ENCODE measurements at places on chromosomes 2 and 18.

DNA sequence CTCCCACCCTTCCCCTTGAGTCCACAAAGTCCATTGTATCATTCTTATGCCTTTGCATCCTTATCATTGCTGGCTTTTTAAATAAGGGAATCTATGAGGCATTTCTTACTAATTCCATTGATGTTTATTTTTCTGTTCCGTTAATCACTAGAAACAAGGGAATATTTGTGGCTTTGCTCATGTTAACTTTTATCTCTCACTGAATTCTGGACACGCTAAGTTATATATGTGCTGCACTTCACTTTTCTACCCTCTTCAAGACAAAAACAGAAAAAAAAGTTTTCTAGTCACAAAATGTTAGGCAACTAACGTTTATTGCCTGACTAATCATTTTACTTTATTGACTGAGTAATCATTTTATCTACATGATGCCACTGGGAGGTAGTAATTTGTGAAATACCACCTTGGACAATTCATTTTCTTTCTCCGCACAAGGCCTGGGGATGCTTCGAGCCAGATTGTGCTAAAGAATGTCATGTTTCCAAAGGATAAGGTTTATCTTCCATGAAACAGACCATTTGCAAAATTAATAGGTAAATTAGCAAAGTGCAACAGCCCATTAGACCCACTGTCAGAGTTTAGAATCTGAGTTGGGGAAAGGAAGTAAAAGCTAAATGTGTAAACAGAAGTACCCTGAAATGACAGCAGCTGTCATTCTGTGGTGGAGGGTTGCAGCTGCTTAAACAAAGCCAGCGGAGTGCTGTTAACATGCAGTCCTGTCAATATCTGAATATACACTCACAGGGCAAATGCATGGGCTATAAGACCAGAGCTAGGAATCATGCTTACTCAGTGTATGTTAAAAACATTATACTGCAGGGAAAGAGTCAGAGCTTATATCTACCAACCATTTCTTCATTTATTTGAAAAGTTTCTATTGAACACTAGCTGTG is 658.7 kb downstream of the CNTNAP5 start:
- DNase-seq, result no peak

- no peak for DNase-seq
Observed at GRCh38 chr2:131153529-131153928, 48.4 kb downstream of the PLEKHB2 start.

DNA sequence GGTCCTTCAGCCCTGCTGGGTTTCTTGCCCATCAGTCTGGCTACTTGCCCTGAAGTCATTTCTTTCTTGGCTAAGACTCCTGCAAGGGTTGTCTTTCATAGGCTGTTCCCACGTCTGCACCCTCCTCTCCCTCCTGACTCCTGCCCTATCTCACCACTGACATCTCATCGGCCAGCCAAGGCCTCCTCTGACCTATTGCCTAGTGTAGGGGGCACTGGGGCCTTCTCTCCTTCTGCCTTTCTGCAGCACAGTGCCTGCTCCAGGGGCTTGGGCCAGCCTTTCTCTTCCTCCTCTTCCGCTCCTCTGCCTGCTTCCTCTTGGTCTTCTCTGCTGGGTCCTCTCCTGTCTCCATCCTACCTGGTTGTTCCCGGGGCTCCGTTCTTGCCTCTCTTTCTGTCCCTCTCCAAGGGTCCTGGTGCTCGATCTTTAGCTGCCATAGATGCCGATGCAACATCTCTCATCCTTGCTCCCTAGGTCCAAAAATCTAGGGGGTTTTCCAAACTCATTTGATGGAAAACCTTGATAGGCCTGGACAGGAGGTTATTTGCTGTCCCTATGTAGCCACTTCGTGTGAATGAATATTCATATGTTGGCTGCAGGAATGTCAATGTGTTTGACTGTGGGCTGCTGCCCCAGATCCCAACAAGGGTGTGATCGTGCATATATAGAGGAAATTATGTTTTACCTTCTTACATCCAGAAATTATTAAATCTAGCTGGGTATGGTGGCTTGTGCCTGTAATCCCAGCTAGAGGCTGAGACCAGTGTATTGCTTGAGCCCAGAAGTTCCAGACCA is 9.7 kb upstream of the NT5DC4 start:
- DNase-seq, result no peak

- DNase-seq, result no peak
Observed at GRCh38 chr2:33047939-33048338, 101.2 kb downstream of the LTBP1 start.

GRCh38 chr2:196293751-196294515 is 122.6 kb upstream of the STK17B start:
- no peak for DNase-seq

- no peak for DNase-seq
Observed at GRCh38 chr18:8762968-8763367, 57.6 kb downstream of the MTCL1 start.

GRCh38 chr2:128379021-128380015 is 60.6 kb upstream of the HS6ST1 start:
- DNase-seq, result no peak

DNA sequence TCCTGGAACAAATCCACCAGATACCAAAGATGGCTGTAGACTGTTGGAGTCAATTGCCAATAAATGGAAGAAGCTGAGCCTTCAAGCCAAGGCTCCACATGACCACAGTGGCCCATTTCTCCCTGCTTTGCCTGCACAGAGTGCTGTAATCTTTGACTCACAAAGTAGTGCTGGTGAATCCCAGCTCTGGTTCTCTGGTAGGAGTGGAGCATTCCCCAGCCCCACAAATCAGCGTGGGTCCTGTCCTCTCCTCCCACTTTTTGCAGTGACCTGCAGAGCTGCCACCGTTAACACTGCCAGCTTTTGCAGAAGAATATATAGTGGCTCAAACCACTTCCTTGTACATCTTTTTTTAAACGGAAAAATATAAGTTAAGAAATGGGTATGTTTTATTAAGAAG is 93.9 kb downstream of the MGAT5 start:
- no peak for DNase-seq

- DNase-seq, result no peak
Observed at GRCh38 chr2:119255760-119256581, 32.3 kb downstream of the STEAP3 start.

- no peak for DNase-seq
Observed at GRCh38 chr2:43080571-43081021, 145.8 kb downstream of the ZFP36L2 start.

DNA sequence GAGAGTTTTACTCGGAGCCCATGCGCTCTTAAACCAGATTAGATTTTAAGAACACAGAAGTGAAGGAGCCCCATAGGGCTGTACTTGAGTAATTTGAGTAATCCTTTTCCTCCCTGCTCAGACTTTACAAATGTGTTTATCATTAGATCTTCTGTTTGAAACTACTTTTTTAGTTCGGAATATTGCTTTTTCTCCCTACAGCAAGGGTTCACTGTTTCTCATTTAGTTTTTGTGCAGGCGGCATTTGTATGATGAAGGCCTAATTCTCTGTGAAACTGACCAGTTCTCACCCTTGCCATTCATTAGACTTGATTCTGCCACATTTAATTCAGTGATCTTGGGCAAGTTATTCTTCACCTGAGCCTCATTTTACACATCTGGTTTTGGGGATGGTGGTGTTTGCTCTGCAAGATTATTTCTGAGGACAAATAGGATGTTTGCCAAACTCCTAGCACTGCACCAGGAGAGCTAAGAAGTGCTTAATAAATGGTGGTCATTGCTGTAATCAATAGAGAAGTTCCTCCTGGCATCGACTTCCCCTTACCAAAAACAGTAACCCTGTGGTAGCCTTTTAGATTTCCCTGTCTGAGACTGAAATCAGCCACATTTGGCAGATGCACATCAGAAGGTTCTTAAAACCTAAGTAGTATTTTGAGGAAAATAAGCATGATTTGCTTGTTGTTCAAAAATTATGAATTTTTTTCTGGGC is 2.2 kb downstream of the B3GNT2 start:
- DNase-seq, result no peak

GRCh38 chr2:122423934-122424333 is 668.5 kb downstream of the TSN start:
- DNase-seq, result no peak

DNA sequence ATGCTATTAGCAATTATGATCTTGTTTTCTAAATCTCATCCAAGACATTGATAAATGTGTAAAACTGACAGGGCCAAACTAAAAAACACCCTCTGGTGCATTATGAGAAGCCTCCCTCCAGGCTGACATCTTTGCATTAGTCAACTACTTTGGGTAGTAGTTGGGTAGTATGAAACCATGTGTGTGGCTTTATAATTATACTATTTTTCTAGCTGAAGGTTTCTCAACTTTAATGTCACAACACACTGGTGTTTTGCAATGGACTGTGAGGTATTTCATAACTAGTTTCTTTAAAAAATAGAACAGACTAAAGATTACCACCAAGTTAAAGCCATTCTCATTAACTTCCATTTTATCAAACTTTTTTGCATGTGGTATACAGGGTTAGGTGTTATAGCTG is 73.1 kb upstream of the RBMS1 start:
- DNase-seq, result no peak

DNA sequence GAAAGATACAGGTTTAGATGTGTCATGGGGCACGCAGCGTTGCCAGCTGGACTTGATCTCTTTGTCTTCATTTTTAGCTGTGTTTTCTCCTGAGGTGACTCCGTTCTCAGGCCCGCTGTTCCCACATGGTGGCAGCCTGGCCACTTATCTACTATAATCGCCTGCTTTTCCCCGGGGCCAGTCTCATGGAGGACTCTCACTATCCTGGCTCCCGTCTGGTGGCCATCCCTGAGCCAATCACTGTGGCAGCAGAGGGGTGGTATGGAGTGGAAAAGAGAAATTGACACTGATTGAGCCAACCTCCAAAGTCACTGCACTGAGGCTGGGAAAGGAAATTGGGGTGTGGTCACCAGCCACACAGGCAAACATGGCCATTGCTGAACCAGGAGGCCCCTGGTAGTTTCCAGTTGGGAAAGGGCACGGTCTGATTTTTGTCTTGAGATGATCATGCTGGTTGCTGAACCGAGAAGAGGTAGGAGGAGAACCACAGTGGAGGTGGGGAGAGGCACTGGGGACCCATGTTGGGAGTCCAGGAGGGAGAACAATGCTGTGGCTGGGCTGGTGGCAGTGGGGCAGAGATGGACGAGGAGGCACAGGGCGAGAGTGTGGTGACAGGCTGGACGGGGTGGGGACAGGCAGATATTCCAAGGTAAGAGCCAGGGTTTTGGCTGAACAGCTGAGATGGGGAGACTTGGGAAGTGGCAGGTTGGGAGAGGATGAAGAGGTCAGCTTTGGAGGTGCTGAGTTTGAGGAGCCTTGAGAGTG is 45.6 kb downstream of the KCNIP3 start:
- DNase-seq, result no peak

- no peak for DNase-seq
Observed at GRCh38 chr2:176398243-176399073, 129.2 kb downstream of the MTX2 start.

DNA sequence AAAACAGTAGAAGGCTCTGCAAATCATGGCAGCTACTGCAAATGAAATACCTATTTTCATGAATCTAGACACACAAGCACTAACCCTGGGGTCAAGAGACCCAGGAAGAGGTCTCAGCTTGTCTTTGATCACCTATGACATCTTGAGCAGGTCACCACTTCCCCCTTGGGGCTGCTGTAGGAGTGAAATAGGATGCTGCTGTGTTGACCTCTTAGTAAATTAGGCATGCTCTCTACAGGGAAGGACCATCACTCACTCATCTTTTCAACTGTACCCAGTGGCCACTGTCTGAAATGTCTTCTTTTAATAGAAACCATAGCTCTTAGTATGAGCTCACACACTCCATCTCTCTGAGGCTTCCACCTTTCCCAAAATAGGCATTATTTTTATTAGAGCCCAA is 83.8 kb downstream of the NCK2 start:
- DNase-seq, result no peak

GRCh38 chr2:168424112-168424951 is 31.7 kb upstream of the CERS6 start:
- no peak for DNase-seq

DNA sequence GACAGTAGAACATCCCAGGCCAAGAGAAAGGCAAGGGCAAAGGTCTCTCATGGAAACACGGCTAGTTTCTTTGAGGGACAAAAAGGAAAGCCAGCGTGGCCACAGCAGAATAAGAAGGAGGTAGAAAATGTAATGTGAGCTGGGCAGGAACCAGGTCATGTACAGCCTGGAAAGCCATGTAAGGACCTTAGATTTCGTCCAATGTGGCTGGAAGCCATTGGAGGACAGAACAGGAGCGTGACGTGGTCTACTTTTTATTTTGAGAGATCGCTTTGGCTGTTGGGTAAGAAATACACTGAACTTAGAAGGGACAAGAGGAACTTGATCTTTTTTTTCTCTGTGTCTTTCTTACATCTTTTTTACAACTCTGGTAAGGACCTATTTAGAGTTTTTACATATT is 57.8 kb upstream of the ANKRD44 start:
- no peak for DNase-seq

DNA sequence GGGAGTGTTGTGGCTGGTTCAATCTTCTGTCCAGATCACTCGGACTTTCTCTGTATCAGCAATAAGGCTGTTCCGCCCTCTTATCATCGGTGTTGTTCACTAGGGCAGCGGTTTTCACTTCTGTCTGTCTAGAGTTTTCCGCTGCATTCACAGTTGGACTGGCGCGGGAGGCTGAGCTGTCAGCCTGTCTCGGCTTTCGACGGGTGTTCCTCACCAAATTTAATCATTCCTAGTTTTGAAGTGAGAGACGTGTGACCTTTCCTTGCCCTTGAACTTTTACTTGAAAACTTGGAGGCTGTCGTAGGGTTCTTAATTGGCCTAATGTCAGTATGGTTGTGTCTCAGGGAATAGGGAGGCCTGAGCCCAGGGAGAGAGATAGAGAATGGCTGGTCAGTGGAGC is 108.3 kb downstream of the NFATC1 start:
- no peak for DNase-seq

- DNase-seq, result no peak
Observed at GRCh38 chr18:2410688-2411087, 160.6 kb downstream of the METTL4 start.

DNA sequence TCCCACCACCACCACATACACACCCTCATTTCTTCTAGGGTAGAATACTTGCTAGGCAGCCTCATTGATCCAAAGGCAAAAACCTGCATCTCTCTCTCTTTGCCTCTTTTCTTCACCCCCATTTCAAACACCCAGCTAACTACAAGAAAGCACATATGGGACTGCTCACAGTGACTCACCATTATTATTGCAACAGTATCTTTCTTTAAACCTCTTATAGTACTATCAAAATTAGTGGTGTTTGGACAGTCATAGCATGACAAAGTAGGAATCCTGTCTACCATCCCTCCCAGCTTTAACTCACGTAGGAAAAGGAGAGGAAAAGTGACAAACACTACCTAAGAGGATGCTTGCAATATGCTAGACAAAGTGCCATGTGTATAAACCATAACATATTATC is 422.5 kb upstream of the CRIM1 start:
- DNase-seq, result no peak

- DNase-seq, result no peak
Observed at GRCh38 chr2:105427485-105427884, 28.6 kb upstream of the FHL2 start.
